Activated CD4-positive, alpha-beta T cell treated with anti-CD3 and anti-CD28 coated beads for 36 hours (primary cell): ENCODE measurements at places on chromosomes 2 and 18. TPM values are rescaled to one million over a fixed set of nuclear protein-coding genes. Genes with fewer than 3 reads are reported as not detected.

Gene SERPINB5
- total RNA-seq: not detected

Gene CD8B
- total RNA-seq: 2.3 TPM

Gene SLC11A1
- 0.09 TPM for total RNA-seq

Gene MOGAT1
- not detected for total RNA-seq

Gene HOXD10
- not detected for total RNA-seq

Gene RPL31
- 889 TPM for total RNA-seq

Gene RGPD3
- 0.05 TPM for total RNA-seq

Gene VIL1
- not detected for total RNA-seq

Gene PROC
- total RNA-seq: not detected

Gene M1AP
- total RNA-seq: 0.18 TPM

Gene L3MBTL4
- total RNA-seq: 0.11 TPM

- H3K4me1 ChIP-seq: peaks cover 4% of the 10 kb centered on the region
- no peak for DNase-seq
- no peak overlapping the region for H3K4me3 ChIP-seq
- no peak overlapping the region for H3K27ac ChIP-seq
- H3K27me3 ChIP-seq: peaks cover 15% of the 10 kb centered on the region
- no peaks in the 10 kb centered on the region for H3K36me3 ChIP-seq
These were observed 22.4 kb downstream of the HRH4 start for GRCh38 chr18:24482821-24483220.

GRCh38 chr2:236665572-236666118 is 96.0 kb downstream of the ACKR3 start:
- no peak for DNase-seq
- H3K27ac ChIP-seq: no peak overlapping the region

GRCh38 chr2:239882781-239883180 is 142.4 kb downstream of the NDUFA10 start:
- DNase-seq: no peak
- peaks cover 3% of the 10 kb centered on the region for H3K36me3 ChIP-seq
- H3K27me3 ChIP-seq: no peaks in the 10 kb centered on the region
- no peak overlapping the region for H3K4me3 ChIP-seq

- peaks cover 73% of the 10 kb centered on the region for H3K4me1 ChIP-seq
- H3K27ac ChIP-seq: peak overlapping the region; percentile 83
- peak; percentile 83 for DNase-seq
These were observed 125.9 kb downstream of the MAP4K4 start for GRCh38 chr2:101823347-101823791.

DNA sequence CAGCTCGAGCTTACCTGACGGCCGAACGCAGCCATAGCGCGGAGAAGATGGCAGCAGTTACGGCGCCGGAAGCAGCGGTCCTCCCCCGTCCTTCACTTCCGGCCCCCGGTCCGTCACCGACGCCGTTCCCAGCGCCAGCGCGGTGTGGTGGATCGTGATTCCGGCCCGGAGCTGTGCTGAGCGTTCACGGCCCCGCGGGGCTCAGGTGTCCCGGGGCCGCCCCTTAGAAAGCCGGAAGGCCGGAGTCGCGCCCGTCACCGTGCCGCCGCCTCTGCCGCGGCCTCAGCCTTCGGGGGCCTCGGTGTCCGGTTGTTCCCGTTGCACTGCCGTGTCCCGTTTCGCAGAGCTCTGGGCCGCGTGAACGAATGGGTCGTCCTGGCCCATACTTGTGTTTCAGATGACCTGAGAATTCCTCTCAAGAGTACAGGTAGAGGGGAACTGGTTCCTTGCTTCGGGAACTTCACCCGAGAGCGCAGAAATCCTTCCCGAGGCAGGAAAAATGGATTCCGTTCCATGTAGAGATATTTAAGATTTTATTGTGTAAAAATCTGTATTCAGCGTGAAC is at the start of gene MTERF4:
Gene MTERF4, minus strand, starts transcription at position 49 of the 565 bp plus-strand sequence. Its CDS starts 14 bp downstream, at position 35.
- peaks cover 48% of the 10 kb centered on the region for H3K4me1 ChIP-seq
- peak within 1 kb of the TSS; percentile 99 for H3K27ac ChIP-seq
- no peaks in the 10 kb centered on the region for H3K27me3 ChIP-seq
- peak within 1 kb of the TSS; percentile 98 for H3K4me3 ChIP-seq
- DNase-seq: peak; percentile 94

DNA sequence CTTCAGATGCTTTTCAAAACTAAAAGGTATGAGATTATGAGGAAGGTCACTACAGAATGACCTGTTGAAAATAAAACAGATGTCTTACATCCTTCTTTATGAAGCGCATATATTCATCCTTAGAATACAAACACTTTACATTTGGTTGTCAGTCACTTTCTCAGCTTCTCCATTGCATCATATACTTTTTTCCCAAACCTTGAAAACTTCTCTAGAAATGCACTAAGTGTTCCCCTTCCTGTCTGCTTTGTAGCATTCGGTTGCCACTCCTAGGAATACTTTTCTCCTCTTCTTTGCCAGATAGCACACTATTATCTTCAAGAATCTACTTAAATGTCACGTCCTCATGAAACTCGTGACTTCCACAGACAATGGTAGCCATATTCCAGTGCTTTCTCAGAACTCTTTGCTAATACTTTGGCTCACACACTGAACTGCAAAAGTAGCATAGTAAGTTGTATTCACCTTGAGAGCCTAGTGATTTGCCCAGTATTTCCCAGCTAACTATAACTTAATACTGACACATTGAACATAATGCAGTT is 27.6 kb downstream of the DSC1 start:
- H3K36me3 ChIP-seq: no peaks in the 10 kb centered on the region
- H3K27me3 ChIP-seq: no peaks in the 10 kb centered on the region
- DNase-seq: no peak
- no peak overlapping the region for H3K27ac ChIP-seq
- no peaks in the 10 kb centered on the region for H3K4me1 ChIP-seq
- no peak overlapping the region for H3K4me3 ChIP-seq
